Hepatocyte (in vitro differentiated cells): ENCODE measurements at places on chromosomes 5 and 9. TPM values are rescaled to one million over a fixed set of nuclear protein-coding genes. Genes with fewer than 3 reads are reported as not detected.
A peak's percentile ranks its signal among the peaks of the same experiment; 100 is the strongest.

- DNase-seq: no peak
These were observed 143.7 kb downstream of the TRIO start for GRCh38 chr5:14286574-14287421.

- no peak for DNase-seq
These were observed 36.7 kb upstream of the ANXA1 start for GRCh38 chr9:73114958-73115357.

DNA sequence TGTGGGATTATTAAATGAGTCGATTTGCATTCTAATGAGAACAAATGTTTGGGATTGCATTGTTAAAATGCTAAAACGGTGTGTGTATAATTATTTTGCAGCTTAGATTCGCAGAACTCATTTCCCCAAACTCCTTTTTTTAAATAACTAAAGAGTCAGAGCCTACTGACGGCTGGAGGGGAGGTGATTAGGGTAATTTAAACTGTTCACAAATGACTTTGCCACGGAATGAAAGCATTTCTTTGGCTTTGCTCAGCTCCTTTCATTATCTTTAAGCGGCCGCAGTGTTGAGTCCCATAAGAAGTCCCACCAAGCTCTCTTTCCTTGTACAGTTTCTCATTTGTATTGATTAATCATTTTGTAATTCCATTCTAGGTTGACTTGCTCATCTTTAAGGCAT lies 1632.8 kb downstream of the MAT2B start:
- DNase-seq: no peak

DNA sequence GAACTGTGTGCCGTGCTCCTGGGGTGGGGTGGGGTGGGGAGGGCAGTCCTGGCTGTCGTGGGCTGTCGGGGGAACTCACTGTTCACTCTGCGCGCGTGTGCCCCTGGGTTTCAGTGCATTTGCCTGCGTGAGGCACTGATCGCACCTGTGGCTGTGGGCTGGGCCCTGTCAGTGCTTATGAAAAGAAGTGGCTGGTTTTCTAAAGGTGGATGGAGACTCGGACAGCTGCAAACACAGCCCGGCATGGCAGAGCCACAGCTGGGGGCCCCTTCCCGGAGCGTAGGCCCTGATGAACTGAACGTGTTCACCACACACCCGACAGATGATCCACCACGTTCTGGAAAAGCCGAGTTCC lies 42.7 kb downstream of the NKD2 start:
- DNase-seq: no peak

DNA sequence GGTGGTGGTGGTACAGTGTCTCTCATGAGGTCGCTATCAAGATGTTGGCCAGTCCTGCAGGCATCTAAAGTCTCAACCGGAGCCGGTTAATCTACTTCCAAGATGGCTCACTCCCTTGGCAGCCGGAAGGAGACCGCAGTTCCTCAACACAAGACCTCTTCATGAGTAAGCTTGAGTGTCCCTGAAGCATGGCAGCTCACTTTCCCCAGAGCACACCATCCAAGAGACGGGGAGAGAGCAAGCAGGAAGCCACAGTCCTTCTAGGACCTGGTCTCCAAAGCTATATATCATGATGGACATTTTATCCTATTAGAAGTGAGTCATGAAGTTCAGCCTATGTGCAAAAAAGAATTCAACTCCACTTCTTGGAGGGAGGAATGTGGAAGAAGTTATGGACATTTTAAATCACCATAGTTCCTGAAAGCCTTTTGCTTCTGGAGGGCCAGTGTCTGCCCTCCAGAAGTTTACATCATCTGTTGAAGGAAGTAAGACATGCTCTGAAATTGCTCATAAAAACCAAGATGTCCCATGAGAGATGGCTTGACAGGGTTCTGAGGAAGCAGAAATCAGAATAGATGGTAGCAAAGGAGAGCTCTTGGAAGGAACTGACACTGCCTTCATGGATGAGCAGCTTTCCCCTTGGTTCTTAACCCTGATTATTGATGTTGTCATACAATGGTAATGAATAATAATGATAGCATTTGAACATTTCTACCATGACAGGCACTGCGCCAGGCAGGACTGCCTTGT lies 21.3 kb downstream of the GALNT10 start:
- no peak for DNase-seq

GRCh38 chr5:14663734-14664269 lies 716 bp upstream of the OTULIN start:
- DNase-seq: peak; percentile 23

DNA sequence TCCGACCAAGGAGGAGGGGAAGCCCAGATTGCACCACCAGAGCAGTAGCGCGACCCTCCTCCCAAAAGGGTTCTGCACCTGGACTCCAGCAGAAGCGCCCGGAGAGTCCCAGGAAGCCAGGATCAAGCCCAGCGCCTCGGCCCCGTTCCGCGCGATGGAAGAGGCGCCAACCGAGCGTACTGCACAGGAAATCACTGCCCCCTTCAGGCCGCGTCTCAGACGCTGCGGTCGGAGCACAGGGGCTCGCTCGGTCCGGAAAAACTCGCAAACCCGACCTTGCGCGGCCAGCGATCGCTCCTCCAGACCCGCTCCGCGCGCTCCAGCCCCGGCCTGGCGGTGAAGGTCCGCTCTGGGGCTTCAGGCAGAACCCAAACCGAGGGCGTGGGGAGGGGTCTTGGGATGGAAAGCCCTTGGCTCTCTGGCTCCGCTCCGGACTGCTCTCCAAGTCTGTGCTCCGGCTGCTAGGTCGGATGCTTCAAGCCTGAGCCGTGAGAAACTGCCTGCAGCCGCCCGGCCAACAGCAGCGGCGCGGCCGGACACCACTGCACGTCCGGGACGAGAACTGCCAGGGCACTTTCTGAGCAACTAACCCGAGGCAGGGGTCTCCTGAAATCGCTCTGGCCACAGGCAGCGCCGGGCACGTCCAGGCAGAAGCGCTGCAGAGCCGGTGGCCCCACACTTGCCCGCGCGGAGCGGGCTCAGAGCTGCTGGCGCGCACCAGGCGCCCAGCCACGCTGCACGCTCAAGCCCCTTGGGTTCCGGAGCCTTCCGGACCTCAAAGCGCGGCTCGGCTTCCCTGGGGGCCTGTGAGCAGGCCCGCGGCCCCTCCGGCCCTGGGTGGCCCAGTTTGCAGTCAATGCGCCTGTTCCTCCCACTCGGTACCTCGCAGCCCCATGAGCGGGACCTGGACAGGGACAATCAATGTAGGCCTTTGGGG lies 1.3 kb downstream of the GABBR2 start:
- peak; percentile 84 for DNase-seq

DNA sequence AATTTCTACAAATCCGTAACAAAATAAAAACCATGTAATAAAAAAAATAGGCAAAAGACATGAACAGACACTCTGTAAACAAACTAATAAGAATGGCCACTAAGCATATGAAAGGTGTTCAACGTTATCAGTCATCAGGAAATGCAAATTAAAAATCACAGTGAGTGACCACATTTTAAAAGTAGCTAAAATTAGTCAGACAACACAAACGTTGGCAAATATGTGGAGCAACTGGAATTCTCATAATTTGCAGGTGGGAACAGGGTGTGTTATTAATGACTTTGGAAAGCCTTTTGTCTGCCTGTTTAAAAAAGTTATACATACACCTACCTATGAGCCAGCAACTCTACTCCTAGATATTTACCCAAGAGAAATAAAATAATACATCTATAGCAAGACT lies 164.4 kb downstream of the RMI1 start:
- DNase-seq: no peak

DNA sequence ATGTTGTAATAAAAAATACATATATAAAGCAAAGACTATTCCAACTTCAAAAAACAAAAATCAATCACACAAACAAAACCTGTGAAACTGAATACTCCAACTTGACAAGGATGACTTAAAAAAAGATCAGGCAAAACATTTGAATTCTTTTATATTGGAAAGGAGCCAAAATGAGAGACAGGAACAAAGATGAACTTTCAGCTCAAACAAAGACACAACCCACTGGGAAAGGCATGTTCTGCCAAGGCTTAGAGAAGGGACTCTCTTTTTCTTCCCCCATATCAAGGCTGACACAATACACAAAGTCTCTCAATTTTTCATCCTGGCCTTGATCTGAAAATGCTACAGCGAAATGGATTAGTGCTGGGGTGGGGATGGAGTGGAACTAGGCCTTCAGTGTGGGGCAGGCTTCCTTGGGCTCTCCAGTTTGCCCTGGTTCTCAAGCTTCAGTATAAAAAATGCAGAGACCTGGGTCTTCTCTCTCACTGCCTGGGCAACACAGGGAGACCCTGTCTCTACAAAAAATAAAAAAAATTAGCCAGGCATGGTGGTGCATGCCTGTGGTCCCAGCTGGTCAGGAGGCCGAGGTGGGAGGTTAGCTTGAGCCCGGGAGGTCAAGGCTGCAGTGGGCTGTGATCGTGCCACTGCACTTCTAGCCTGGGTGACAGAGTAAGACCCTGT lies 11.6 kb upstream of the FAM169A start:
- no peak for DNase-seq

GRCh38 chr5:156476158-156476551 lies 149.2 kb downstream of the SGCD start:
- no peak for DNase-seq

Gene SLC1A1
- 27.7 and 36.1 TPM in 2 replicates for polyA plus RNA-seq

Gene BNC2
- polyA plus RNA-seq: 19.3 and 25.3 TPM in 2 replicates
